CD4-positive, alpha-beta T cell treated with Interleukin-21 for 1 hour (primary cell): ENCODE measurements at places on chromosomes 2 and 18.

DNA sequence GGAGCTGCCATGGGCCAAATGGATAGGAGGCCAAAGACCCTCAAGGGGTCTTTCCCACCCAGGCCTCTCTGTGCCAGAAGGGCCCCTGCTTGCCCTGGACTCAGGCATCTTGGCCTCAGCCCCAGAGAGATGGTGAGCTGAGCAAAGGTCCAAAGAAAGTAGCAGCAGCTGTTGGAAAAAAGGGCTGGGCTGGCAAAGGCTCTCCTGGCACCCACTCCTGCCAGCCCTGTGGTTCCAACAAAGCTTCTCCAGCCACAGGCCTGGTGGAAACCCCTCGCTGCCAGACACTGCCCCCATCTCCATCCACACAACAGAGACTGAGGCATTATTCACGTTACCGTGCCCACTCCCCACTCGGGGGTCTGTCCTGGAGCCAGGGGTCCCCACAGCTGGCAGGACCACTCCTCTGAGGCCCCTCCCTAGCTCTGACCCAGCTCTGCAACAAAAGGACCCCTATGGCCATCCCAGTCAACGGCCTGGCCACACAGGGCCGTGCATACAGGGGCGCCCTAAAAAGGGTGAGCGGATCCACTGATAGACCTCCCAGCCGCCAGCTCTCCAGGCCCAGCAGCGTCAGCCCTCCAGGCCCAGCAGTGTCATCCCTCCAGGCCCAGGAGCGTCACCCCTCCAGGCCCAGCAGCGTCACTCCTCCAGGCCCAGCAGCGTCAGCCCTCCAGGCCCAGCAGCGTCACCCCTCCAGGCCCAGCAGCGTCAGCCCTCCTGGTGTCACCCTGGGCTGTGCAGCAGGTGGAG is 10.1 kb downstream of the BIN1 start:
- no peak for DNase-seq

DNA sequence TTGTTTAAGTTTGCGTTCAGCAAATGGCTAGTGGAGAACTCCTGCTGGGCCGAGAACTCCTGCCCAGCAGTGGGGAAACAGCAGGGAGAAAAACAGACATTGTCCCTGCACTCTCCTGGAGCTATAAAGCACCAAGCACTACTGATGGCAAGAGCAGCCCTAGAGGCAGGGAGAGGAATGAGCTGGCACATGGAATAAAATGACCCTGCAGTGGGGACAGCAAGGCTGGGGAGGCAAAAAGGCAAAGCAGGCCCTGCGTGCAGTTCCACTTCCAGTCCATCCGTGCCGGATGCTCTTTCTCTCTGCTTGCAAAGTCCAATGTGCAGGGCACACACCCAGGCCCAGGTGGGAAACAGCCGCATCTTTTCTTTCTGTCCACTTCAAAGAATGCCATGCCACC is 415.5 kb downstream of the LRATD1 start:
- DNase-seq = no peak

DNA sequence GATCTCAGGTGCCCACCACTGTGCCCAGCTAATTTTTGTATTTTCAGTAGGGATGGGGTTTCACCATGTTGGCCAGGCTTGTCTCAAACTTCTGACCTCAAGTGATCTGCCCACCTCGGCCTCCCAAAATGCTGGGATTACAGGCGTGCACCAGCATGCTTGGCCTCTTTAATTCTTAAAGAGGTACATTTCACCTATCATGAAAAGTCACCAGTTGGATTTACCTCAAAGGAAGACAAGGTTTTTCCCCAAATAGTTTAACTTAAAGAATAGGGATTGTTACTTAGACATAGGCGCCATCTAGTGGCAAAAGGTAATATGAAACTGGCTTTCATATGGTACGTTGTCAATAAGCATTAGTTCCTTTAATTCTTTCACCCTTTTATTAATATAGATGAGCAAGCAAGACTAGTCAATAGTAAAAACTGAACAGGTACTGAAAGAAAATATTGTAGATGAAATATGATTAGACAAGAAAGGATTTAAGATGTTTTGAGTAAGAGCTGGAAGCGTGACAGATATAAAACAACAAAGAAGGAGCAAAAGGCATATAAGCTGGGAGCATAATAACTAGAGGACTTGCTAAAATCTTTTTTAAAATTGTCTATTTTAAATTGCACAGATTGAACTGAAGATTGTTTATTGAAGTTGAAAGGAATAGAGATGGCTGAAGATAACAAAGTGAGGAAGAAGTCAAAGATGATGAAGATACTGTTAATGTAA is 35.0 kb upstream of the PSMD14 start:
- peak; percentile 71 for DNase-seq

DNA sequence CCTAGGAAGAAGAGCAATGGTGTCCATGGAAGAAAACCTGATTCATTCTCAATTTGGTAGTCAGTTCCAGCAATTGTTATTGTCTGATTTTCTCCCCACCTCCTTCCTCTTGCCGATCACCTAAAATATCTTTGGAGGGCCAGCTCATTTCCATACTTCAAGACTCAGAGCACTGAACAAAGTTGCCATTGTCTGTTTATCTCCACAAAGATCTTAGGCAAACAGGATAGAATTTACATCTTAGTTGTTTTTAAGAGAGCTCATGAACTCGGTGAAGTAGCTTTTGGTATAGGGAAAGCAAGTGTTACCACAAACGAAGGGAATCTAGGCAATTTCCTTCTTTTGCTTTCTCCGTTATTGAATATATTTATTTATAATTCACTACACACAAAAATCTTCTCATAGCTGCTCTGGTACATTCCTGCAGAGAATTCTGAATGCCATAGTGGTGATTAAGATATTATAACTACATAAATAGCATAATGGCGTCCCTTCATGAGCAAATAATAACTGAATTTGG is 41.5 kb upstream of the CHST9 start:
- no peak for DNase-seq

- no peak for DNase-seq
These were observed 48.5 kb upstream of the THOC1 start for GRCh38 chr18:316393-316792.

GRCh38 chr2:28155086-28155485 is 237.6 kb upstream of the FOSL2 start:
- DNase-seq = no peak

- DNase-seq = no peak
These were observed 300.6 kb downstream of the NAPG start for GRCh38 chr18:10826400-10826799.

DNA sequence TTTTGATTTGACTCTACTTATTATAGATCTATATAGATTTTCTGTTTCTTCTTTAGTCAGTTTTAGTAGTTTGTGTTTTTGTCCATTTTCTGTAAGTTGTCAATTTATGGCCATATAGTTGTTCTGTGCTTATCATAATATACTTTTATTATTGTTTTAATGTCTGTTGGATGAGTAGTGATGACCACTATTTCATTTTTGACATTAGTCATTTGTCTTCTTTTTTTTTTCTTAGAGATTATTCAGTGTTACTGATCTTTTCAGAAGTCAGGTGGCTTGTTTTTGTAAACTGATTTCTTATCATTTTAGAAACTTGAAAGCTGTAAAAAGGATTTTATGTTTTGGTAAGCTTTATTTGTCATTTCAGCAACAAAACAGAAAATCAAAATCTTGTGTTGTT is 57.3 kb downstream of the EPC2 start:
- no peak for DNase-seq

DNA sequence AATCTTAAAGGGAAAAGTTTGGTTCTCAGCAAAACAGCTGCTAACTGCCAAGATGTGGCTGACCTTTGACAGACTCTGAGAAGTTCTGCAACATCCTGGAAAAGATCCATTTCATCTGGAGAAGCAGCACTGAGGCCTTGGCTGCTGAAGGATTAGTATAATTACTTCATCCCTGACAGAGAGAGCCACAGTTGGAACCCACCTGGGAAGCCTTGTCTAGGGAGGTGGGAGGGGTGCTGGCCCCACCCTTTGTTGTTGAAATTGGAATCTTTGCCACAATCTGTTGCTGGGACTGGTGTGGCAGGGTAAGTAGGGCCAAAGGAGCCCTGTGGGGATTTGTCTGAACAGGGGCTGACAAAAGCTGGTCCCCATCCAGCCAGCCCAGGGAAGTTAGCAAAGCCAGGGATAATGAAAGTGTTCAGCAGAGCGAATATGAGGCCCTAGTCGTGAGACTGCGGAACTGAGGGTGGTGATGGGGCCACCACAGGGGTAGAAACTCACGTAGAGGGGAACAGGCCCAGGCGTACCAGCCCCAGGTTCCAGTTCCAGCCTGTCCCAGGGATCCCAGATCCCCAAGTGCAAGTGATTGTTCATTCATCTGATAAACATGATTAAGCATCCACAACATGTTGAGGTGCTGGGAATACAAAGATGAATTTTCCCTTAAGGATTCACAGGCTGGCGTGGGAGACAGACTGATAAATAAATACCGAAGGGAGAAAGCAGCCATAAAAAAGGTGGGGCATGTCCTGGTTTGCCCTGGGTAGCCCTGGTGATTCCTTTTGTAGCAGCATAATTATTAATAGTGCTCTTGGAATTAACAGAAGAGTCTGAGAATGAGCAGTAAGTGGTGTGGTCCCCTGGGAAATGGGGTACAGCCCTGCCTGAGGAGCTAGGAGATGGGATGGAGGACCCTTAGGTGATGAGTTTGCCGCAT is 60.0 kb downstream of the MYO1B start:
- DNase-seq = no peak

GRCh38 chr2:104432991-104433390 is 420.9 kb upstream of the POU3F3 start:
- no peak for DNase-seq

DNA sequence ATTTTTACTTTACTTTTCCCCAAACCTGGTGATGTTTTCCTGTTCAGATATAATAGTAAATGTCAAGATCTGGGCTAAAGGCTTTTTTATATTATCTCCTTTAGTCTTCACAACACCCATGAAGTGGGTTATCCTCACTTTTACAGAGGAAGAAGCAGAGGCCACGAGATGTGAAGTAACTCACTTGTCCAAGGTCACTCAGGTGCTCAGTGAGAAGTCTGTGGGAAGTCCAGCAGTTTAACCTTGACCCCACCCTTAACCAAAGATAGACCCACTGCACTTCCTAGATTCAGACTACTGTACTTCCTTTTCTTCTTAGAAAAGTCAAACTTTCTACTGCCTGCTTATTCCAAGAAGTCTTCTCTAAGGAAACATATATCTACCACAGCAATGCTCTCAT is 56.3 kb upstream of the STAT1 start:
- DNase-seq = no peak

DNA sequence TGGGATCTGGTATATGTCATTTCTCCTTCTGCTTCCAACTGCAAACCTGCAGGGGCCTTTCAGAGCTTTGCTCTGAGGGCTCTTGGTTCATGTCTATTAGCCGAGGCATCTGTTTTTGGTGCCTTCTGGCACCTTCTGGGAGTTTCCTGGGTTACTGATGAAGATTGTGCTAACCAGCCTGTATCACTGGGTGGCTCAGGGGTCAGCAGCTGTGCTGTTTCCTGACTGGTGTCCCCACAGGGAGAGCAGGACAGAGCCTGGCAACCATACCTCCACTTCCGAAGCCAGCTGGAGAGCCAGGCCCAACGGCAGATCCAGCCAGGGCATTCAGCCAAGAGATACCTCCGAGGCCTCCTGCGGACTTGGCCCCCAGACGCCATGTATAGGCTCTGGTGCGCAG is 17.5 kb downstream of the KIAA2012 start:
- DNase-seq = no peak

- DNase-seq = no peak
These were observed 91.7 kb upstream of the LCLAT1 start for GRCh38 chr2:30355306-30355705.

- DNase-seq = no peak
These were observed 339.8 kb upstream of the TCF4 start for GRCh38 chr18:55927831-55928230.

GRCh38 chr2:126657636-126658318 is 1.8 kb downstream of the GYPC start:
- peak; percentile 76 for DNase-seq
